NCI-H1694 treated with DMSO at 0.1 percent for 48 hours (cell line): ENCODE measurements at places on chromosomes 1 and 21.

DNA sequence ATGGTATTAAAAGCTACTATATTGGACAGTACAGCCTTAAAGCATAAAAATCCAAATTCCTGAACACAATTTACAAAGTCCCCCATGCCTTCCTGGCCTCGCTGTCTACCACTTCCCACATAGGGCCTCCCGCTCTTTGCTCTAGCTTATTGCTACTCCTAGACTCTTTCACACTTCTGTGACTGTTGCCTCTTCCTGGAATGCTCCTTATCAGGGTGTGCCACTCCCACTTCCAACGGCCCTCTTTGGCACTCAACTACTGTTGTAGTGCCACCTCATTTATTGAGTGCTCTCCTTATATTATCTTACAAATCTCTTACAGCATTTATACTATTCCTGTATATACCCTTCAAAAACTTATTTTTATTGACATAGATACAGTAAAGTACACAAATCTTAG is 4.8 kb downstream of the SARS1 start:
- DNase-seq: no peak

- no peak for DNase-seq
Observed at GRCh38 chr1:6225651-6226050, 10.1 kb downstream of the ICMT start.

DNA sequence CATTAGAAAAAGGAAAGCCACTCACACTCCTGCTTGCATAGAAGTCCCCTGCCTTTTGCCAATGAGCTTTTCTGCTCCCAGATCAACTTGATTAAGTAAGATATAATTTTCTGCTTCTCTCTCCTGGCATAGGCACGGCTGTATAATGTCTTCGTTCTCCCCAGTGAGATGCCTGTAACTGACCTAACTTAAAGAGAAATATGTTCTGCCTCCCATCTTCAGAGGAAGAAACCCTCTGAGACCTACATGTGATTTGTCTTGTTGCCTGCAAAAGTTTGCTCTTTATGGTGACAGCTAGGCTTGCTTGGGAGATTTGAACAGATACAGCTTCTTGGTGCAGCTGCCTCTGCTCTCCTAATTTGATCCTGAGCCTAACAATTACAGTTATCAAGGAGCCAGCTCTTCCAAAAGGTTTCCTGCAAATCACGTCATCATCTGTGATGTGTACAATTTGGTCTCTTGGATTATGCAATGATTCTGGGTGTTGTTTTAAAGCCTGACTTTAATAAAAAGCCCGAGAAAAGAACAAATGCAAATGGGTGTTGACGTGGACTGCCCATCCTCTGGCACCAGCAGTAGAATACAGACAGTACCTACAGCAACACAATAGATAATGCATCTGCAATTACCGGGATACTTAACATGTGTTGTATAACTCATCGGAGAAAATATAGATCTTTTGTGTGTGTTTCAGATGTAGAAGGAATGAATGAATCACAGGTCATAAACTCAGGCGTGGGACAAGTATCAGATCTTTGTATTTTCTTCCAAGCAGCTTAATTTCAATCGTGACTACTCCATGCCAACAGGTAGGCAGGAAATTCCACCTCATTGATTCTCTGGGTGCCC is 76.2 kb upstream of the KAZN start:
- no peak for DNase-seq

- DNase-seq: no peak
Observed at GRCh38 chr1:226685196-226685820, 53.8 kb downstream of the ITPKB start.

DNA sequence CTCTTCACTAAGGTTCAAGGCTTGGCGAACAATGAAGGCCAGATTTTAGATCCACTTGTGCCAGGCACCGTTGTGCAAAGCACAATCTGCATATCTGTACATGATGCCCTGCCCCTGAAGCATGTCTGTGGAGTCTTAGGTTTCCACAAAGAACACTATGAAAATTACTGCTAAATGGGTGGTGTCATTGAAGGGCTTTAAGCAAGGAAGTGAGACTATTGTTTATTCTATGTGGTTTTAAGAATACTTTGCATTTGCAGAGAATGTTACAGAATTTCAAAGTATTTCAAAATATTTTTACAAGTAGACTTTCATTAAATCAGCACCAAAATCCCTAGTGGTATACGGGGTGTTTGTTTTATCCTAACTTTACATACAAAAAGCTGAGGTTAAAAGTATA is 8.8 kb downstream of the TSEN15 start:
- no peak for DNase-seq

GRCh38 chr1:32933742-32934322 is 30.8 kb downstream of the RNF19B start:
- no peak for DNase-seq

GRCh38 chr21:38917043-38917774 is 111.5 kb downstream of the ETS2 start:
- DNase-seq: no peak

DNA sequence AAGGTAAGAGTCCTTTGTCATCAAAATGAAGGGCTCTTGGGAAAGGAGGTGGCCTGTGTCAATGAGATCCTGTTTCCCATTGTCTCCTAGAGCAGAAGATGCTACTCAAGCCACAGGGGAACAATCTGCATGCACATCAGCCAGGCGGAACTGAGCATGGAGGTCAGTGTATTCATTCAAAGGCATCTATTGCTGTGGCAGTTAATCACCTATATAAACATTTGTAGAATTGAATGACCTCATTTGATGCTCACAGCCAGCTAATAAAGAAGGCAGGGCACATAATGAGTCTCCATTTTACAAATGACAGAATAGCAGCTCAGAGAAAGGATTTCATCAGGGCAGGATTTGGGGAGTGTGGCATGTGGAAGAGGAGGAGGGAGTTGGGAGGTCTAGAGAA is 5.7 kb upstream of the FYB2 start:
- DNase-seq: no peak

DNA sequence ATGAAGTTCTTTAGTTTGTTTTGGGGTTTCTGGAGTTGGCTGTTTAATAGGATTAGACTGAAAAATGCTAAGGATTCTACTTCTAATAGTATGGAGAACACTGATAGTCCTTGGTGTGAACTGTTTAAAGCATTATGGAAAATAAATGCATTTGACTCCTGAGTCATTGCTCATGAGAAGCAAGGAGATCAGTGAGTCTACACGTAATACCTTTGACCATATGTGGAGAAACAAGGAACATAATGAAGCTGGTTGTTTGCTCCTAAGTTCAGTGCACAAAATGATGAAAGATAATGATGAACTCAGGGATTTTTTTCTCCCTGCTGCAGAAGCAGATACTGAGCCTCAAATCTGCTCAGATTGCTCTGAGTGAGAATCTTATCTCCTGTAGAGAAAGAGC is 158.9 kb upstream of the COL11A1 start:
- no peak for DNase-seq

DNA sequence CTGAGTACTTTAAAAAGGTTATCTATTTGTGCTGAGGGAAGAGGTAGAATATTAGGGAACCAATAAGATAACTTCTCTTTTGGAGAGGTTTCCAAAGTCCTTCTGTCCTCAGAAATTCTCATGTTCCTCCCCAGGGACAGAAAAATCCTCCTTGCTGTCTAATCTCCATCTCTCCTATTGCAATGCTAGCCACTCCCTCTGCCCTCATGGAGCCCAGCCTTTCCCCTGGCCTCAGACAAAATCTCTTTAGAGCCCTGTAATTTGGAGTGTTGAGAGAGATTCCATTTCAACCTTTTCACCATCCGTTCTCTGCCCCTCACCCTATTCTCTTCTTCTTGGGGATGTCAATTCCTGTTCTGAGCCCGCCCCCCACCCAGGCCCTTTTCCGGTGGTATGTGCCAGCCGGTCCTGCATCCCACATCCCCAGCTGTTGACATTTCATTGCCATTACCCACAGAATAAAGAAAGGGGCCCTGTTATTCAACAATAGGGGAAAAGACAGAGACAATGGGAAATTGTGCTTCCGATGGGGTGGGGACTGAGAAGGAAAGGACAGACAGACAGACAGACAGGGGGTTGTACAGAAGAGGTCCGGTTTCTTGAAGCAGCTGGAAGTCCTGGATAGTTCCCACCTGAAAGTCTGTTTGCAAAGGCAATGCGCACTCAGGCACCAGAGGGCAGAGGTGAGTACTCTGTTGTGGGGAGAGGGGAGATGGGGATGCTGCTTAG is at the start of gene HAPLN2:
TSS of gene HAPLN2 (plus strand) at position 563 of the 729 bp plus-strand sequence. CDS start 4,076 bp downstream, outside the sequence.
- DNase-seq: peak; percentile 83

DNA sequence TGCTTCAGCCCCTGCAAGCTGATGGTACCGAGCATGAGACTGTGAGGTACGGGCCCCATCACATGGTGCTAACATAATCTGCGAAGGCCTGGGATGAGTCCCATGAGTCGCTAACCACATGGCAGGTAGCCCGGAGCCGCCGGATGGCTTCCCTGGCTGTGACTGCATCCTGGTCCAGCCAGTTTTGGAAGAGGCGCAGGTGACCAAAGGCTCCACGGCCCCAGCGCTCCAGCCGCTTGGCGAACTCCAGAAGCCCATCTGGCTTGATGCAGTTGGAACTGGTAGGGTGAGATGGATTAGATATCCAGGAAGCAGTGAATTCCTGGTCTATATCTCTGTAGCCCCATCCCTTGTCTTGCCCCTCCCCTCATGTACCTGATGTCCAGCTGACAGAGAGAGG is 24.6 kb downstream of the LRRC41 start:
- no peak for DNase-seq

DNA sequence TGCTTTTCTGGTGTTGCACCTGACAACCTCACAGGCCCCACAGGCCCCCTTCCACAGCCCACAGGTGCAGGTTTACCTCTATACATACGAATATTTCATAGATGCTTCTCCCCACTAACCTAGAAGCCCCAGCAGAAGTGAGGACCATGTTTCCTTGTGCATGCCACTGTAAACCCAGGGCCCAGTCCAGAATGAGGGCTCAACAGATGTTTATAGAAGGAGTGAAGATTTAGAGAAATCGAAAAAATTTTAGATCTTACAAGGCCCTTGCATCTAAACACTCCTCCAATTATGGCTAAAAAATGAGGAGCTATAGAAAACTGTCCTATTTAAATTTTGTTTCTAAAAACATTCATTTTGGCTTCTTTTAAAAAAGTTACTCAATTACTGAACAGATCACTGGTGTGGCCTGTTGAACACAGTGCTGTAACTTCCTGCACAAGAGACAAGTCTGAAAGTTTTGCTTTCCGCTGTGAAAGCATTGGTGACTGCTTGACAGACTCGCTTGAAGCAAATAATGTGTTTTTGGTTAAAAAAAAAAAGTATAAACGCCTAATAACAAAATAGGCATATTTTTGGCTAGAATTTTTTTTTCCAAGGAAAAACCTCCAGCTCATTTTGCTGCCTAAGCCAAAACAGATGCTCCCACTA is 1.2 kb downstream of the ABCB10 start:
- DNase-seq: no peak

GRCh38 chr21:31008355-31008754 is 29.9 kb downstream of the KRTAP19-8 start:
- DNase-seq: no peak
